SJSA1 (cell line): ENCODE measurements at places on chromosomes 3 and 15. TPM values are rescaled to one million over a fixed set of nuclear protein-coding genes. Genes with fewer than 3 reads are reported as not detected.
A peak's percentile ranks its signal among the peaks of the same experiment; 100 is the strongest.

DNA sequence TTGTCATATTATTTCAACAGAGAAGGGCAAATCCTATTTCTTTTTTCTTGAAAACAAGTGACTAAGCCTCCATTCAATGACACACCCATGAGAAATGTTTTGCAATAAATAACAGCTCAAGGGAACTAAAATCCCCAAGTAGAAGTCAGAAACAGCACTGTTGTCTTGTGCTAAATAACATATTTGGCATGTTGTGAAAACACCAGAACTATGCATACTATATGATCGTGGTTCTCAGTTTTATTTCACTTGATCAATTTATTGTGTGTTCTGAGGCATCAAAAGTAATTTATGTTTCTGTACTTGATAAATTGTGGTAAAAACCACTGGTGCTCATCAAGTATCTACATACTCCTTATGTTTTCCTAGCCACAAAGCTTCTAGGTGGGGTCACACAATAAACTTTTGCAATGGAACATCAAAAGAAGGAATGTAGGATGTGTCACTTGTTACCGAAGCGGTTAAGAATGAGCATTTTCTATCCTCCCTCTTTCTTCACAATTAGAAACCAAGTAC, 691.7 kb upstream of the CBLB start:
- no peak for DNase-seq

GPR176 gene
- 69.5 and 117 TPM in 2 replicates for total RNA-seq

DNA sequence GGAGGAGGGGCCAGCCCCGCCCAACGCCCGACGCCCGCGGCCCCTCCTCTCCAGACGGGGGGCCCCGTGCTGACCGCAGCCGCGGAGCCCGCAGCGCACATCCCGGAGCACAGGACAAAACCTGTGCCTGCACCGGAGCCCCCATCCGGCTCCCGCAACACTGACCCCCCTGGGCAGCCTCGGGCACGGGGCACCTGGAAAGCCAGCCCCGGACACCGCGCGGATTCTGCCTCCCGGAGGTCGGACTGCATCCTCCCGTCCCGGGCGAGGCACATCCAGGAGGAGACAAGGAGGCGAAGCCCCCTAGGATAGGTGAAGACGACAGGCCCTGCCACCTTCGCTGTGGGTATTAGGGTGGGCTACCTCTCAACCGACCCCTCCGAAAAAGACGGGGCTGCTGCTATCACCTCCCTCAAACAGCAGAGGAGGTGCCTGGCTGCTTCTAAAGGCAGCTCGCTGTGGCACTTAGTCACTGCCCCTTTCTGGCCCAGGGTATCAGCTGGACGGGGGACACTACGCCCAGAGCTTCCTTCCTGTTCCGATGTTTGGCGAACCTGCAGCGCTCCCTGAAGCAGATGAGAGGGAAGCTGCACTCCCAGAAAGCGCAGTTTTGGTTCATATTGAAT, 10.6 kb downstream of the XXYLT1 start:
- DNase-seq, result no peak

DNA sequence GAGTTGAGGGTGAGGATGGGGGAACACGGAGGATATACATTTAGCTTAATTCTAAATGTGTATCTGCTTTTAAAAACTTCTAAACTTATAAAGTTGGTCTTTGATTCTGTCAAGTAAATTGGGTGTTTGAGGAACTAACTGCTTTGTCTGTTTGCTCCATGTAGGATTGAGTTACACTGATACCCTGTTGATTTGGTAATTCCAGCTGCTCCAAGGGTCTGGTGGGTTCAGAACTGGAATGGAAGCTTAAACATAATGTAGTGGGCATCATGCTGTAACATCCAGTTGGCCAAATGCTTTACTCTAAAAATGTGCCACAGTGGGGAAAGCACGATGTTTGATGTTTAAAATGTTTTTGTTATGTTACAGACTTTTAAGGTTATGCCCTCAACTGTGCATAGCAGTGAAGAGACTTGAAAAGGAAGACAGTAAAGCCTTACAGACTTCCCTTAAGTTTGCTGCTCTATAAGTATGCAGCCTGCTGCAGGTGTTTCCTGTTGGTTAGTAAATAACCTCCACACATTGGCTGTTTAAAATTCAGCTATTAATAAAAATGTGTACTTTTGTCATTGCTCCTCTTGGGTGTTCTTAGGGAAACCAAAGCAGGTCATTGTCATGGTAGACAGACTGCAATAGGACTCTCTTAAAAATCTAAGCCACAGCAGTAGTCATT, 5.9 kb upstream of the EDEM1 start:
- no peak for DNase-seq

DNA sequence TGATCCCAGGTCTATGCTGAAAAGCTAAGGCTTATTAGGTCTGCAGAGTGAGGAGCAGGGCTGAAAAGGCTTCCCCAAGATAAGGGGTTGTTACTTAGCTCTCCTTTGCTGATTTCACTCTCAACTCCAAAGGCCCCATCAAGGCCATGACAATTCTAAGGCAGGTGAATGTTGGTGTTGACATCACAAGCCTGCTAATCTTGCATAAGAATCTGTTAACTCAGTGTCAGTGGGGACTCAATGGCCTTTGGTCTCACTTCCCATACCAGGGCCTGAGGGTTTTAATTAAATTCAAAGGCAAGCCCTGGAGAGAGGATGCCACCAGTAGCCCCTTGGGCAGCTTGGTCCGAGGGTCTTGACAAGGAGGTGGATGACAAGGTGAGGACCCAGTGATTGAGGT, 9.4 kb upstream of the ALAS1 start:
- DNase-seq, result no peak

- no peak for DNase-seq
Measured at GRCh38 chr3:185797993-185798830, 26.6 kb downstream of the IGF2BP2 start.

- peak; percentile 67 for DNase-seq
Measured at GRCh38 chr3:184261270-184261853, at the start of gene CAMK2N2. TSS of gene CAMK2N2 (minus strand) at chr3:184261553. CDS start at chr3:184261285, 268 bp downstream.

- DNase-seq, result no peak
Measured at GRCh38 chr3:142097099-142097843, 52.1 kb downstream of the TFDP2 start.

GRCh38 chr15:80662129-80662528, 33.0 kb upstream of the ABHD17C start:
- no peak for DNase-seq

DNA sequence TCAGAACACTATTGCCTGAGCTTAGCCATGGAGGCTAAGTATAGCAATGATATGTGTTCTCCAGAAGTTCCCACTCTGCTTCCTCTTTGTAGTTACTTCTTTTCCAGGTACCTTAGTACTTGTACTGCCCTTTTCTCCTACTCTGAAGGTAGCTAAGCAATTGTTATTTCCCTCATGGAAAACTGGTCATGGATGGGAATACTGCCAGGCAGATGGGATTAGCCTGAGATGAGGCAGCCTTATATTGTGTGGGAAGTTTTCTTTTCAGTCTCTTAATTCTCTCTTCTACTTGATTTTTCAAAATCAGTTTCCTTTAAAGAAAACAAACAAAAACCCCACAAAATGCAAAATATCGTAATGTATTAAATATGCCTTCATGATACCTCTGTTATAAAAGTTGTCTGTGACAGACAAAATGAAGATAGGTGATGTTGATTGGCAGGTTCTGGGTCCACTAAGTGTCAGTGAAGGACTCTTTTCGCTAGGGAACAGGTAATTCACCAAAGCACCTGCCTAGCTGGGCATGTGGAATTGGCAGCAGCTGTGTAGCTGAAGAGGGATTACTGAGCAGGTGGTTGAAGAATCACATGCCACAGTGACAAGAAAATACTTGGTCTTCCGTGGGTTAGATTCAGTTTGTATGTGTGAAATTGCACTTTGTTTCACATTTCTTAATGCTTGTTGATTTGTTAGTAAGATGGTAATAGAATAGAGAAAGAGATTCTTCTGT, 4.1 kb downstream of the ZNF609 start:
- DNase-seq, result no peak

DNA sequence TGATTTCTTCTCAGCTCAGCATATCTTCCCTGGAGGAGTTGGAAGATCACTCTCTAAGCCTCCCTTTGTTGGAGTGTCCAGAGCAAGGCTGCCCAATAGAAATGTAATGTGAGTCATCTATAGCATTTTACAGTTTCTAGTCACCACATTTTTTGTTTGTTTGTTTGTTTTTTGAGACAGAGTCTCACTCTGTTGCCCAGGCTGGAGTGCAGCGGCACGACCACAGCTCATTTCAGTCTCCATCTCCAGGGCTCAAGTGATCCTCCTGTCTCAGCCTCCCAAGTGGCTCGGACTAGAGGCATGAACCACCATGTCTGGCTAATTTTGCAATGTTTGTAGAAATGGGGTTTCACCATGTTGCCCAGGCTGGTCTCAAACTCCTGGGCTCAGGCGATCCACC, 21.3 kb downstream of the KLHL6 start:
- no peak for DNase-seq
